ENCODE measurements at places on chromosomes 7 and 10.

- no peak for DNase-seq
These were observed 11.8 kb downstream of the GPR146 start for GRCh38 chr7:1055956-1056784.

GRCh38 chr10:126016882-126017281, 120.5 kb downstream of the FANK1 start:
- no peak for DNase-seq

DNA sequence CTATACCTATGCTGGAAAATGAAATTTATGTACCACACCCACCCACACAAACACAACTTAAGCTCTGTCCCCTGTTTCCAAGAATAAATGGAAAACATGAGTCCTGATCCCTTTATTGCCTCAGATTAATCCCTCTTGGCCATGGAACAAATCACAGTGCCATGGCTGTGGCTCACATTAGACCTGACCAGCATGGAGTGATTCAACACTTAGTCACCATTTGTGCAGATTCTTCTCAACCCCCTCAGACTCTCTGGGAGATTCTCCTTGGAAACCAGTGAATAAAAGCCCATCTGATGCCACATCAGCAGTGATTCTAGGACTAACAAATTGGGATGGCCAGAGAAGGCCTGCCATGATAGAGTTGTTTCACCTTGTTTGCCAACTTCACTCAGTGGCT, 204.4 kb upstream of the TMEM72 start:
- no peak for DNase-seq

GRCh38 chr10:7302392-7302906, 108.4 kb downstream of the SFMBT2 start:
- no peak for DNase-seq

DNA sequence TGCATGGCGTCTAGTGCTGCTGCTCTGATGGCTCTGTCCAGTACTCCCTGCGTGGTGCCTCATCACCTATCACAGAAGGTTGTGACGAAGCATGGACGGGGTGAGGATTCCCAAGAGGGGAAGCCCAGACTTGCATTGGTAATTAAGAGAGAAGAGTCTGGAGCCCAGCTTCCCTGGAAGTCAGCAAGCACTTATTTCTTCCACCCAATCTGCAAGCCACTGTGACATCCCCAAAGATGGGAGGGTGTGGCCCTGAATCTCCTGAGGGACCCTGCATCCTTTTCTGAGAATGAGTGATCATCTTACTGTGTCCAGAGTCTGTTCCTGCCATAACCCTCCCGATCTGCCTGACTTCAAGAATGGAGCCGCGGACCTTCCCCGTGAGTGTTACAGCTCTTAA, 166.7 kb downstream of the PTPN20 start:
- no peak for DNase-seq

DNA sequence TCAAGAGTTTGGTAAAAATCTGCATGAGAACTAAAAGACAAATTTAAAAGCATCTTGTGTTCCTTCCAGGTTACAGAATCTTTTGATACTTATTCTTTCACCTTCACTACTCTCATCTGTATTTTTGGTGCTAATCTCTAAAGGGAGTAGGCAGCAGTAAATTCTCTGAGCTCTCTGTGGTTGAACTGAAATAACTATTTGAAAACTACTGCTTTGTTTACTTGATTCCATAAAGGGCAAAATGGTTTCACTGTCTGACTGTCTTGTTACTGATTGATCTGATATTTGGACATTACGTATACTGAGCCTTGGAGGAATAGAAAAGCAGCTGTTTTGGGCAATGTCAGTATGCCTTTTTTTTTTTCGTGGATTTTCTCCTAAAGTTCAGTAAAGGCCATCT, 103.3 kb downstream of the CHRM2 start:
- no peak for DNase-seq

DNA sequence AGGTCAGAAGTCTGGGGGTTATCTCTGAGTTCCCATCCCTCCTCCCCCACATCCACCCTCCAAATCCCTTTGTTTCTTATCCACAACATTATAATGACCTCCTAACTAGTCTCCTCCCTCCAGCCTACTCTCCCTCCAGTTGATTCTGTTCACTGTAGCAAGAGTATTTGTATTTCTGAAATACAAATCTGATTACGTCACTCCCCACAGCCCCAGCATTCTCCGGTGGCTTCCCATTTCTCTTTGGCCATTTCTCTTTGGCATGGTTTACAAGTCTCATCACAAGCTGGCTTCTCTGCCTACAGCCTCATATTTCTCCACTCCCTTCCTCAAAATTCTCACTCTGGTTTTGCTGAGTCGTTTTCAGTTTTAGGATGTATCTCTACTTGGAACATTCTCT, 24.6 kb upstream of the MRPS33 start:
- no peak for DNase-seq

- DNase-seq, result no peak
These were observed 28.1 kb downstream of the CLIP2 start for GRCh38 chr7:74317146-74317782.

DNA sequence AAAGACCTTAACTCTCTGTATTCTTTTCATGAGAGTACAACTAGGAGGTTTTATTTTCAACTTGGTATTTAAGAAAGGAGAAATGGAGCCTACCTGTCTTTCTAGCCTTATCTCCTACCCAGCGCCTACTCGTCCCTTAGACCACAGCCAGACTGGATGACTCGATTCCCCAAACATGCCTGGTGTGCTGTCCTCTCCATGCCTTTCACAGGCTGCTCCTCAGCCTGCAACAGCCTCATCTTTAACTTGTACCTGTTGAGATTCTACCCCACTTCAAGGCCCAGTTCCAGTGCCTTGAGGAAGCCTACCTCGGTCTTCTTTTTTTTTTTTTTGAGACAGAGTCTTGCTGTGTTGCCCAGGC, 29.4 kb downstream of the CPA1 start:
- no peak for DNase-seq

- DNase-seq, result no peak
These were observed 42.3 kb upstream of the CDHR3 start for GRCh38 chr7:105920766-105921165.

GRCh38 chr10:87896216-87896615, 32.8 kb downstream of the PTEN start:
- no peak for DNase-seq

GRCh38 chr7:127922656-127923055, 108.6 kb downstream of the LRRC4 start:
- DNase-seq, result no peak

DNA sequence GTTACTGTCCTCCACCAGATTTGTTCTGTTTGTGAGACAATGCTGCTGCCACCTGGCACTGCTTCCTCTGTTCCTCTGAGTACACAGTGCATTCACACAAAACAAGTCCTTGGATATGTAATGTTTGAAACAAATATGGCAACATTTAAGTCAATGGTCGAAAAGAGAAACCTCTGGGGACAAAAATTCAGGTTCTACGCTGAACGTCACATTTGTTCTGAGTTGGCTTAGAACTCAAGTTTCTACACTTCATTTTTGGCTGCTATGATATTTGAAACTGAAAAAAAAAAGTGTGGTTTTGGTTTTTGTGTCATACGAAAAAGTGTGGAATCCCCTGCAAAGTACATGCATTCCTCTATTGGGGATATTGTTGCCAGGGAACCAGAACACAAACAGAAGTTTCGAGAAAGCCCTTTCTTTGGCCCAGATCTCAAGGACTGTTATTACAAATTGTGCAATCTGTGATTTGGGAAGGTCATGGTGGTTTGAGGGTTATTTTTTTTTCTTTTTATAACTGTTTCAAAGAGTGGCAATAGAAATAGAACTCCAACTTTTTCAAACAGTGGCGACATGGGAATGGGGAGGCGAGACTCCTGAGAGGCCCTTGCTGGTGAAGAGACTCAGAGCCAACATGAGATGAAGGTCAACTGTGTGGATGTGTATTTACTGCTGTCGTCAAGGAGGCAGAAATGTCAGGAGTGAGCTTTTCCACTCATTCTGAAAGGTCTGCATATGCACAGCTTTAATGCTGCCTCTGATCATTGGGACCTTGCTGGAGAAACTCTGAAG, 127.5 kb downstream of the CUBN start:
- no peak for DNase-seq

DNA sequence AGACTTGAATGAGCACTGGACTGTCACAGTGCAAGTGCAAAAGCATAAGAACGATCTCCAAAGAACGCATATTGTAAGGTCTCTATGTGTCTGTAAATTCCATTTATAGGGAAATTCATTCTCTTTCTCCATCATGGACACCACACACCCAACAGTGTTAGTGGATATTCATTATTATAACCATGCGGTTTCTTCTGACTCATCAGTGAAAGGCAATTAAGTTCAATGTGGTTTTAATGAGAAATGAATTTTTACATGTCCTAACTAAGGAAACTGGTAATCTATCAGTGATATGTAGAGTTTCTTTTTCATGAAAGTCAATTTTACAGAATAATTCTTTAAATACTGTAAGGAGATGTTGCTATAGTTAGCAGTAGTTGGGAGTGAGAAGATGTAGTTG, 25.9 kb downstream of the GIMAP8 start:
- DNase-seq, result no peak

- DNase-seq, result no peak
These were observed 60.6 kb upstream of the MSRB2 start for GRCh38 chr10:23034790-23035189.

DNA sequence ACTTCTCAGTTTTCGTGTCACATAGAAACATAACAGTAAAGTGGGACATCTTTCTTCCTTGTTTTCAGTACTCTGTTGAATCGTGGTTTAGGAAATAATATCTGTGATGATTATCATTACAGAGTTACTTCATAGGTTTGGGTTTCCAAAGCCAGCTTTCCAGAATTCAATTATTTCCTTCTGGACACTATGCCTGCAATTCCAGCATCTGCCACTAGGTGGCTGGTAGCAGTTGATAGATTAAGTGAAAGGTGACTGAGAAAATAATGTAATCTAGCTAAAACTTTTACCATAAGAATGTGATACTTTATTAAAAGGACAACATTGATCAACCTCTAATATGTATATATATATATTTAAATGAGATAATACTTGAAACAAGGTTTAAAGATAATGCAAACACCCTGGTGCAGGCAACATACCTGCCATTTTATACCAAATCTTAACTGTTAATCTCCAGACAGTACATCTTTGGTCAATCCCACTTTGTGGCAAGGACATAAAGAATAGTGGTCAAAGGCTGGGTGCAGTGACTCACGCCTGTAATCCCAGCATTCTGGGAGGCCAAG, 102.6 kb downstream of the SH3PXD2A start:
- no peak for DNase-seq

DNA sequence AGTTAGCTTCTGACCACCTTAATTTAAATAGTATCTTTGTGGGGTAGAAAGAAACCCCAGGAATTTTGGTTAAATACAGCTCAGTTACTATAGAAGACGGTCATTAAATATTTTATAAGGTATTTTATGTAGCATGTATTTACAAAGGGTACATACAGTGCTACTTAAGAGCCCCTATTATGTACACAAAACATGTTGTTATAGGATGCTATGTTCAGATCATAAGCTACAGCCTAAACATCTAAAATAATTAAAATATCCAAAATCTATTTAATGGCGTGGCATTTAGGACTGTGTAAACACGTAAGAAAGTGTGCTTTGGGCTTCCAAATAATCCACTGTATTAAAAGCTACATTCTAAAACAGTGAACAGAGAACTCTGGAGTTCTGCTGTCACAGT, 39.4 kb upstream of the DLX5 start:
- DNase-seq, result no peak

DNA sequence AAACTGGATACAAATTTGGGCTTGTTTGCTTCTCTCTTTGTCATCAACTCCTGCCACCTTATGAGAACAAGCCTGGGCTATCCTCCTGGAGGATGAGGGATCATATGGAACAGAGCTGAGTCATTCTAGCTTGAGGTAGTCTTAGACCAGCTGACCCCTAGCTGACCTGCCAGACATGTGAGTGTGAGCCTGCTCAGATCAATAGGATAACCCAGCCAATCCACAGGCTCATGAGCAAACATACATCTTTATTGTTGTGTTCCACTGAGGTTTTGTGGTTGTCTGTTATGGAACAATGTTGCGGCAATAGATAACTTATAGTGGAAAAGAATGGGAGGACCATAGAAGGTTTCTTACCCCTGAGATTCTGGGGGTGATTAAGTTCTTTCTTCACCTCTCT, 54.5 kb upstream of the FAM180A start:
- DNase-seq, result no peak

DNA sequence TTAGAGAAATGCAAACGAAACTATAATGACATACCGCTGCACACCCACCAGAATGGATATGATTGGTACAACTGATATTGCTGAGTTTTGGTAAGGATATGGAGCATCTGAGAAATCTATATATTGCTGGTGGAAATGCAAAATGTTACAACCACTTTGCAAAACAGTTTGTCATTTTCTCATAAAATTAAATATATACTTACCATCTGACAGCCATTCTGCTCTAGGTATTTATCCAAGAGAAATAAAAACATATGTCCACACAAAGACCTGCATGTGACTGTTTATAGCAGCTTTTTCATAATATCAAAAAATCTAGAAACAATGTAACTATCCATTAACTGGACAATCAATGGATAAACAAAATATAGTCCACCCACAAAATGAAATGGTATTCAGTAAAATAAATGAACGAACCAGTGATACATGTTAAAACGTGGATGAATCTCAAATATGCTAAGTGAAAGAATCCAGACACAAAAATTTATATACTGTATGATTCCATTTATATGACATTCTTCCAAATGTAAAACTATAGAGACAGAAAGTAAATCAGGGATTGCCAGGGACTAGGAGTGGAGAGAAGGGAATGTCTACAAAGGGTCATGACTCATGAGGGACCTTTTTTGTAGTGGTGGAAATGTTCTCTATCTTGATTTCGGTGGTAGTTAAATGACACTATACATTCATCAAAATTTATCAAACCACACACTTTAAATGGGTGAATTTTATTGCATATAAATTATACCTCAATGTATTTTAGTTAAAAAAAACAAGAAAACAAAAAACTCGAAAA, 312.0 kb upstream of the GLI3 start:
- DNase-seq, result no peak

DNA sequence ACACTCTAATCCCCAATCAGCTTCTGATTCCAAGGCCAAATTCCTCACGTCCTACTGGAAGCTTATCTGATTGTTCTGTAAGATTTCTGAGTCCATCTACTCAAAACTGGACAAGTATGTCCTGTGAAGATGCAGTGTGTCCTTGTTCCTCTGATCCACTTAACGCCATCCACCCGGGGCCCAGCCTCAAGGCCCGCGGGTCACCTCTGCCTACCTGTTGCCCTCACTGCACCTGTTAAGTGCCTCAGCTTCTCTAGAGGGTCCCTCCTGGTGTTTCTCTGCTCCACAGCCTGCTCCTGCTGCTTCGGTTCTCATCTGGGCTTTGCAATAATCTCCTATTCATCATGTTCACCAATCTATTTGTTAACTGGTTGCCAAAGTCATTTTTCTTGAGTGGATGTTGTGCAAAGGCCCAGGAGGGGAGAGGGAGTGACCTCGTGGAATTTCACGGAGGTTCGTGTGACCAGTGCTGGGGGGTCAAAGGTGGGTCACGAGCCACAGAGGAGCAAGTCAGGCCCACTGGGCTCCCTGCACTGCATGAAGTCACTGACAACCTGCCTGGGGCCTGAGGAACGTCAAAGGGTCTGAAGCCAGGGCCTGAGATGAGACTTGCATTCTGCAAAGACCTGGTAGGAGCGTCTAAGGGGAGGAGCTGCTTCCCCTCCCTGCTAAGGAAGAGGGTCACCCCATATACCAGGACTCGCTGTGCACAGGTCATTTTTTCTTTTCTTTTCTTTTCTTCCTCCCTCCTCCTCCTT, 338.1 kb downstream of the WDR37 start:
- no peak for DNase-seq

- DNase-seq, result no peak
These were observed 24.7 kb upstream of the TRIM24 start for GRCh38 chr7:138435231-138435919.

Measured in stimulated activated CD8-positive, alpha-beta memory T cell treated with anti-CD3 and anti-CD28 coated beads, Interleukin-7, amount 100 ng/mL, for 1 hour (primary cell).